Activated T-cell treated with anti-CD3 and anti-CD28 coated beads, Interleukin-2, amount 50 U/mL, for 24 hours (primary cell): ENCODE measurements at places on chromosomes 2 and 18.
A peak's percentile ranks its signal among the peaks of the same experiment; 100 is the strongest.

- no peak overlapping the region for H3K4me3 ChIP-seq
- H3K27ac ChIP-seq: no peak overlapping the region
- peak; percentile 58 for DNase-seq
- no peaks in the 10 kb centered on the region for H3K4me1 ChIP-seq
- peaks cover 18% of the 10 kb centered on the region for H3K27me3 ChIP-seq
Observed at GRCh38 chr2:121071034-121071504, 213.9 kb downstream of the TFCP2L1 start.

DNA sequence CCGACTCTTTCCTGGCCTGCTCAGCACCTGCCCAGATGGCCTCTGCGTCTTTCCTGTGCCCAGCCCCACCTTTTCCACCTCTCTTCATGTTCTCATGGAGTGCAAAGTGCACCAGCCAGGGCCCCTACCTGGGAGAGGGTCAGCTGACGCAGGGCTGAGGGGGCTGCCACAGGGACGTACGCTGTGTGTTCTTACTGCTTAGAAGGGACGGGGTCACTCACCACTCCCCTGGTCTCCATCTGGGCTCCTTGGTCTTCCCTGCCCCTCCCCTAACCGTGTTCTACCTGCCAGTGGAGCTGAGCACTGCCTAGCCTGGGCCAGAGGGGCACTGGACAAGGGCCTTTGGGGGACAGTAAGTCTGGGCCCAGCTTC is 8.6 kb downstream of the ERFE start:
- H3K27ac ChIP-seq: no peak overlapping the region
- peaks cover 49% of the 10 kb centered on the region for H3K36me3 ChIP-seq
- H3K27me3 ChIP-seq: peaks cover 20% of the 10 kb centered on the region
- no peak overlapping the region for H3K4me3 ChIP-seq
- no peak for DNase-seq

DNA sequence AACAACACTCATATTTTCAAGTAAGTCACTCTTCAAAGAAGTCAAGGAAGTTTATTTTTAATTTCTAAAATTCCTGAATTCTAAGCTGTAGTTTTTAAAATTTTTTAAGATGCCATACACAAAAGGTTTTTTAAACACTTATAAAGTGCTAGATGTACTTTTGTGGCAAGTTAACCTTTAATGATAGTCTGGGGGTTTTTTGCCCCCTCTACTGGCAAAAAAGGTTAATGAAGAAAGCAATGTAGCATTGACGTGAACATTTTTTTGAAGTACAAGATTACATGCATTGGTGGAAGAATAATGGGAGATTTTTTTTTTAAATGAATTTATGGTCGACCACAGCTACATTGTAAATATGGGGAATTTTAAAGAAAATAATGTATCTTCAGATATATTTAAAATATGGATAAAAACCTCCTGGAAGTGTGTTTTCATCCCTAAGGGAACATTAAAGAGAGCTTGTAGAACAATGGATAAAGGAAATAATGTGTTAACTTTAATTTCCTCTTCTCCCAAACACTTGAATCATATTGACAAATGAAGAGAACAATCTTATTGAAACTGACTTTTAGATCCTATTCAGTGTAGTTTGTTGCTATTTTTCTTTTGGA is 12.6 kb downstream of the ITPRID2 start:
- DNase-seq: no peak
- H3K4me1 ChIP-seq: peaks cover 36% of the 10 kb centered on the region
- peaks cover 87% of the 10 kb centered on the region for H3K36me3 ChIP-seq

GRCh38 chr18:8474661-8475060 is 134.6 kb upstream of the RAB12 start:
- H3K27me3 ChIP-seq: peaks cover 20% of the 10 kb centered on the region
- H3K36me3 ChIP-seq: no peaks in the 10 kb centered on the region
- H3K27ac ChIP-seq: no peak overlapping the region
- DNase-seq: no peak

GRCh38 chr2:1370461-1370860 is 42.8 kb upstream of the TPO start:
- DNase-seq: no peak
- peaks cover 2% of the 10 kb centered on the region for H3K27me3 ChIP-seq
- H3K27ac ChIP-seq: no peak overlapping the region
- no peak overlapping the region for H3K4me3 ChIP-seq

- no peak for DNase-seq
- no peak overlapping the region for H3K27ac ChIP-seq
- no peaks in the 10 kb centered on the region for H3K36me3 ChIP-seq
- peaks cover 93% of the 10 kb centered on the region for H3K27me3 ChIP-seq
Observed at GRCh38 chr2:235270291-235270690, 223.6 kb upstream of the AGAP1 start.

DNA sequence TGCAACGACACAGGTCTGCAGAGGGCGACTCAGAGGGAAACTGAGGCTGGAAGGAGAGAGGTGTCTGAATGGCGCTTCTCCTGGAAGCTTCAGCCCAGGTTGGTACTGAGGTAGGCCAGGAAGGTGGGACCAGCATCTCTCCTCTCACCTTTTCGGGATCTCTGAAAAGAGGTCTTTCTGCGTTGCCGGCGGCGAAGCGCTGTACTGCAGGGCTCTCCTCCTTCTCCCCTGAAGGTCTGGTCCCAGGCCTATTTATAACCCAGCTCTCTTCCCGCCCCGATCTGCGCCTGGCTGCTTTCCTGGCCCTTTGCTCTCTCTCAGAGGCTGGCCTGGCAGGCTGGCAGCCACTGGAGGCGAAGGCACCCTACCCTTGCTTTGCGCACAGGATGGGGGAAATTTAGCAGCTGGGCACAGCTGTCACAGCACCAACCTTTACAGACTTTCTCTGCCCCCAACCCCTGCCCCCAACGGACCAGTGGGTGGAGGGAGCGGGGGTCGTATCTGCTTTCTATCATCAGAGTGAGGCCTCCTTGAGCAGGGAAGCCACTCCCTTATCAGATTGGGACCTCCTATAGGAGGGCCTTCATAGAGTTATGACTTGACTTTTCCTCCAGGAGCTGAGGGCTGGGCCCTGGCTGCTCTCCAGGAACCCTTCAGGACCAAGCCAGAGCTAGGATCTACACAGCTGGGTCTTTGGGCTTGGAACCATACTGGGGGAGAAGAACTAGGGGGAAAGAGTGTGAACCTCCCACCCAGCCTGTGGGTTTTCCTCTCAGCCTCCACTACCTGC is 1.1 kb downstream of the DYSF start:
- H3K36me3 ChIP-seq: no peaks in the 10 kb centered on the region
- peaks cover 14% of the 10 kb centered on the region for H3K4me1 ChIP-seq
- H3K27me3 ChIP-seq: peaks cover 52% of the 10 kb centered on the region
- H3K27ac ChIP-seq: no peak overlapping the region
- DNase-seq: no peak

DNA sequence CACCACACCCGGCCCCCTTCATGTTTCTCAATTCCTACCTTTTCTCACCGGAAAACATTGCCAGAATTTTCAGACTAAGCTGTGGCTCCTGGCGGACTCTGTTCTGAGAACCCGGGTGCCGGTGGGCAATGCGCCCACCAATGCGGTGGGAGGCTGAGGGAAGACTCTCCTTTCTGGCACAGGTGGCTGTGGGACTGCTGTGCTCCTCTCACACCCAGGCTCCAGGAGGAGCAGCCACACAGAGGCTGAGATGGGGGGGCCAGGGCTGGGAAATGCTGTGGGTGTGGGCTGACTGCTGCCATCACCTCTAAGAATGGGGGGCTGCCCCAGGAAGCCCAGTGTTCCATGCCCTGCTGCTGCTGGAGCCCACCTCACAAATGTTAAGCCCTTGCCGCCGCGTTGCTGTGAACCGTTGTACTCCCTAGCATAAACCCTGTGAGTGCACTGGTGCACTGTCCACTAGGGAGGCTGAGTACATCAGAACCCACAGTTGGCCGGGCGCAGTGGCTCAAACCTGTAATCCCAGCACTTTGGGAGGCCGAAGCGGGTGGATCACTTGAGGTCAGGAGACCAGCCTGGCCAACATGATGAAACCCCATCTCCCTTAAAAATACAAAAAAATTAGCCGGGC is 152.6 kb downstream of the LDLRAD4 start:
- no peaks in the 10 kb centered on the region for H3K27me3 ChIP-seq
- H3K4me3 ChIP-seq: no peak overlapping the region
- DNase-seq: no peak
- H3K4me1 ChIP-seq: peaks cover 75% of the 10 kb centered on the region
- H3K27ac ChIP-seq: no peak overlapping the region
- H3K36me3 ChIP-seq: no peaks in the 10 kb centered on the region

- no peak overlapping the region for H3K27ac ChIP-seq
- H3K4me3 ChIP-seq: no peak overlapping the region
- no peaks in the 10 kb centered on the region for H3K4me1 ChIP-seq
- H3K36me3 ChIP-seq: no peaks in the 10 kb centered on the region
- H3K27me3 ChIP-seq: no peaks in the 10 kb centered on the region
Observed at GRCh38 chr2:51629406-51629805, 597.5 kb upstream of the NRXN1 start.

DNA sequence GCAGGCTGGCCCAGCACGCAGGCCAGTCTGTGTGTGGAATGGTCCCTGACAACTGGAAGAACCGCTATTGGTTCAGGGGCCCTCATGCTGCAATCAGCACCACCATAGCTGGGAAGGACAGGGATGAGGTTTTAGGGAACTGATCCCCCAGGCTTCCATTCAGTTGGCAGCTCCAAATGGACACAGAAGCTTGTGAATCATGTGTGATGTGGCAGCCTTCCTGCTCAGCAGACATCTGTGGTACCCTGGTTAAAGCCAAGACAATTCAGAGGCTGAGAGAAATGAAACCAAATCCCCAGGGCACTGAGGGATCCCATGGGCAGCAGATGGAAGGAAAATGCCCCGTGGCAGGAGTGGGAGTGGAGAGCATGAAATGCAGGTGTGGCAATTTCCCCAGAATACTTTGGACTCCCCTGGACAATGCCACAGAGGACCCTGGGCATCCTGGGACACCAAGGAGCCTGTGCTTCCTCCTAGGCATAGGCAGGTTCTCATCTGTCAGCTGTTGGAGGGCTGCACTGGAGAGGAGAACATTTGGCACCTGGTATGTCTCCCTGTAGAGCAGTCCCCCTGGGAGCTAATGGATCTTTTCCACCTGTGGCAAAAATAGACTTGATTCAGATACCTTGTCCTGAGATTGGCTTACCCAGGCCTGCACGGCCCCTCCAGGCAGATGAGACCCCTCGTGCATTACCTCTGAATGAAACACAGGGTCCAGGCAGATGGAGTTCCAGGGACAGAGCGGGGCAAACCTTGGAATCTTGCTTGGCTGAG is 162.2 kb upstream of the BCL2L11 start:
- H3K4me3 ChIP-seq: no peak overlapping the region
- no peaks in the 10 kb centered on the region for H3K36me3 ChIP-seq
- no peaks in the 10 kb centered on the region for H3K4me1 ChIP-seq

GRCh38 chr2:71607151-71607889 is 154.0 kb downstream of the DYSF start:
- no peak overlapping the region for H3K4me3 ChIP-seq
- H3K4me1 ChIP-seq: peaks cover 7% of the 10 kb centered on the region
- no peak overlapping the region for H3K27ac ChIP-seq
- H3K36me3 ChIP-seq: no peaks in the 10 kb centered on the region

DNA sequence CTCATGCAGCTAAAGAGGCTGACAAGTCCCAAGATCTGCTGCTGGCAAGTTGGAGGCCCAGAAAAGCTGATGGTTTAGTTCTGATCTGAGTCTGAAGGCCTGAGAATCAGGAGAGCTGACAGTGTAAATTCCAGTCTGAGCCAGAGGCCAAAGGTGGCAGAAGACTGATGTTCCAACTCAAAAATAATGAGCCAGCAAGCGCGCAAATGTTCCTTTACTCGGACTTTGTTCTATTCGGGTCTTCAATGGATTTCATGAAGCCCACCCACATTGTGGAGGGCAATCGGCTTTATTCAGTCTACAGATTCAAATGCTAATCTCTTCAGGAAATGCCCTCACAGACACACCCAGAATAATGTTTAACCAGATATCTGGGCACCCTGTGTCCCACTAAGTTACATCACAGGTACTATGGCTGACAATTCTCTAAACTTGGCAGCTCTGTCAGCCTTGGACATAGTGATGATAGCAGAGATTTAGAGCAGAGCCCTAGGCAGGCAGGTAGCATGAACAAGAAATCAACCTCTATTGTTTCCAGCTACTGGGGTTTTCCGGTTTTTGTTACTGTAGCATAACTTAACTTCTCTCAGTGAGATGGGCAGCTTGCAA is 318.5 kb downstream of the HRH4 start:
- no peak overlapping the region for H3K27ac ChIP-seq
- no peaks in the 10 kb centered on the region for H3K27me3 ChIP-seq
- DNase-seq: no peak

DNA sequence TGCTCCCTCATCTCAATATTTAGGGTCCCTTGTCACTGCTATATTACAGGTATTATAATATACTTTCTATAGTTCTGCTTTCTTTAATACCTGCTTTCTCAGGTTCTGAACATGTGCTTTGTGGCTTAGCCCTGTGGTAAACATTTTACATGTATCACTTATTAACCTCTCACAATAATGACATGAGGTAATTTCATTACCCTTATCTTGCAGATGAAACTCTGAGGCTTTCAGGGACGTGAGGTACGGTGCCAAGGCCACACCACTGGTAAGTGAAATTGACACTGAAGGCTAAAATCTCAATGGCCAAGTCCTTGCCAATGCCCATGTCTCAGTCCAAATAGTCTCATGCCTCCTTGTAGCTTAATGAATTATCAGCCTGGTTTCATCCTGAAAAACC is 21.7 kb downstream of the LINC00305 start:
- H3K27me3 ChIP-seq: no peaks in the 10 kb centered on the region
- no peak overlapping the region for H3K4me3 ChIP-seq
- no peak for DNase-seq
- no peaks in the 10 kb centered on the region for H3K36me3 ChIP-seq
- no peak overlapping the region for H3K27ac ChIP-seq
- no peaks in the 10 kb centered on the region for H3K4me1 ChIP-seq

- no peak for DNase-seq
- no peak overlapping the region for H3K27ac ChIP-seq
- no peaks in the 10 kb centered on the region for H3K4me1 ChIP-seq
- H3K27me3 ChIP-seq: peaks cover 9% of the 10 kb centered on the region
- H3K36me3 ChIP-seq: no peaks in the 10 kb centered on the region
Observed at GRCh38 chr2:223090540-223091235, 38.7 kb downstream of the KCNE4 start.

GRCh38 chr2:37874470-37874869 is 50.6 kb upstream of the RMDN2 start:
- peaks cover 71% of the 10 kb centered on the region for H3K4me1 ChIP-seq
- no peak overlapping the region for H3K4me3 ChIP-seq
- no peaks in the 10 kb centered on the region for H3K27me3 ChIP-seq
- no peak for DNase-seq
- H3K36me3 ChIP-seq: no peaks in the 10 kb centered on the region

GRCh38 chr2:230930149-230930780 is 5.2 kb upstream of the GPR55 start:
- H3K4me3 ChIP-seq: no peak overlapping the region
- no peak overlapping the region for H3K27ac ChIP-seq
- peaks cover under 1% of the 10 kb centered on the region for H3K36me3 ChIP-seq
- no peak for DNase-seq

GRCh38 chr2:43943809-43944452 is 51.9 kb downstream of the LRPPRC start:
- DNase-seq: no peak
- H3K36me3 ChIP-seq: peaks cover 89% of the 10 kb centered on the region
- H3K4me1 ChIP-seq: no peaks in the 10 kb centered on the region
- H3K27me3 ChIP-seq: no peaks in the 10 kb centered on the region
- no peak overlapping the region for H3K4me3 ChIP-seq
- no peak overlapping the region for H3K27ac ChIP-seq
